ENCODE measurements at places on chromosomes 13 and 19.

- DNase-seq, result peak; percentile 62
These were observed 12.7 kb downstream of the NPAS1 start for GRCh38 chr19:47032171-47032811.

GRCh38 chr13:26880735-26881134, 120.1 kb upstream of the GPR12 start:
- no peak for DNase-seq

DNA sequence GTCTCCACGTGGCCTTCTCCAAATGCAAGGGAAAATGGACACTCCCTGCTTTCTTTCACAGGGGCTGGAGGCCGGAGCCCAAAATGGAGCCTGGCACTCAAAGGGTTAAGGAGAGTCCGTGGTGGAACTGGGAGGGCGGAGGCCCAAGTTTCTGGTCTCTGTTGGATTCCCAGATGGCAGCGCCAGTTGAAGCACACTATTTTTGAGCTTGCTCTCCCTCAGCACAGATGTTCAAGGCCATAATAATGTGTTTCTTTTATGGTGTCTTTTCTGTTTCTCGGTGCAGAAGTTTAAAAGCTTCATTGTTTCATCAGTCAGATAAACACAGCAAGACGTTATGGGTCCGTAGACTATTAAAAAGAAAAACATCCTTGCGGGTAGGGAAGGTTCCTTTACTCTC, 67.6 kb downstream of the TNFRSF19 start:
- no peak for DNase-seq

- DNase-seq, result peak; percentile 15
These were observed 17.9 kb downstream of the SLAIN1 start for GRCh38 chr13:77715233-77715891.

- peak; percentile 81 for DNase-seq
These were observed 18.6 kb downstream of the DEDD2 start for GRCh38 chr19:42198676-42199439.

DNA sequence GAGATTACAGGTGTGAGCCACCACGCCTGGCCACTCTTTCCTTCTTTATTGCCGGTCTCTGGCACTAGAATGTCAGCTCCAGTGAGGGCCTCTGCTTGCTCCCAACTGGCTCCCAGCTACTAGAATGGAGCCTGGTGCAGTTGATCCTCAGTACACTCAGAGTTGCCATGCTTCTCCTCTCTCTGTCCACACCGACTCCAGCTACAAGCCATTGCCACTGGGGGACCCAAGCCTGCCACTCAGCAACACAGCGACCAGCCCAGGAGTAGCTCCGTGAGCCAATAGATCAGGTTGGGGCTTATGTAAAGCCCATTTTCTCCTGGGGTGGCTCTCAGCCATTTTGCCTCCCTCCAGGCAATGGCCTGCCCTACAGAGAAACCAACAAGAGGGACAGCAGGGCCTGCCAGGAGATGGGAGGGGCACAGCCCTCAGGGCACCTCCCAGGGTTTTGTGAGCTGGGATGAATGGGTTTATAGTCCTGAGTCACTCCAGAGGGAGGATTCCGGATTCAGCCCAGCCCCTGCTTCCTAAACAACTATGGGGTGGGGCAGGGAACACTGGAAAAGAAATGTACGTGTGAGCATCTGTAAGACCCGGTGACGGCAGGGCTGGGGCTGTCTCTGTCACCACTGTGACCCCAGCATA, 36.5 kb downstream of the OPA3 start:
- no peak for DNase-seq

DNA sequence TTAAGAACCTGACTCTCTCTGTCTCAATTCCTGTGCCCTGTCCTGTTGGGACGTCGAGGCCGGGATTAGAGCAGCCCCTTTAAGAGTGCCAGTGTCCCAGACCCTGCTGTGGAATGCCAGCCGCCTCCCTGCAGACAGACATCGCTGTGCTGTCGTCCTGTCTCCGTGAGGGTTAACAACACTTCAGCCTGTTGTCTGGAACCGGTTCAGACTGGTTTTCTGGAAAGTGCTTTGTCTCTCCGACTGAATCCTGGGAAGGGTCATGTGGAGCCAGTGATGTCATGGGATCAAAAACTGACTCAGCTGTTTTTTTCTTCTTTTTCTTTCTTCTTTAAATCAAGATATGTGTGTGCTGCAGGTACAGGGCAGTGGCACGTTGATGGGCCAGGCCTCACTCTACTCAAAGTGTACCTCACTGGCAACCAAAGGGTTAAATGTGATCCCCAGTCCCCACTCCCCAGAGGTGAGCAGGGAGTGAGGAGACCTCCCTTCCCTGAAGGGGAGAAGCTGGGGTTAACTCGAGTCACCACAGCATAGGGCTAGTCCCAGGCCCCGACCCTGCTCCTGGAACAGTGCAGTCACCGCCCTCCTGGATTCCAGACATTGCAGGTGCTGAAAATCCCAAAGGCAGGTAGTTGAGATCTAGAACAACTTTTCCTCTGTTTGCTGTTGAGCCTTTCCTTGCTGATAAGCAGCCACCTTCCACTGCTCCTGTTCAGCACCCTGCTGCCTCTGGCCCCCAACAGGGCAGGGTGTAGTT, 50.8 kb downstream of the TSSK6 start:
- DNase-seq, result no peak

DNA sequence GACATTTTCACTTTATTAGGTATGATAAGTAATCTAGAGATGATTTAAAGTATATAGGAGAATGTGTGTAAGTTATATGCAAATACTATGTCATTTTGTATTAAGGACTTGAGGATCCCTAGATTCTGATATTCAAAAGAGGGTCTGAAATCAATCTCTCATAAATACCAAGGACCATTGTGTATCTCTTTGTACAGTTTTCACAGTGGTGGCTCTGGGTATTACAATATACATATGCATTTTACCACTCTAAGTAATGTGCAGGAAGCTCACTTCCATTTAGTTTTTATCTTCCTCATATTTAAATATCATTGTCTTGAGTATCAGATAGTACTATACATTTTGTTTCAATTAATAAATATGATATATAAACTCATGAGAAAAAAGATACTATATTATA, 862.6 kb upstream of the PCDH20 start:
- DNase-seq, result no peak

- DNase-seq, result peak; percentile 91
These were observed 26.5 kb downstream of the MAN2B1 start for GRCh38 chr19:12639901-12640613.

GRCh38 chr19:47343194-47343802, 5.8 kb upstream of the DHX34 start:
- no peak for DNase-seq

GRCh38 chr13:108621462-108621861, 7.9 kb upstream of the MYO16 start:
- no peak for DNase-seq

- no peak for DNase-seq
These were observed 151.7 kb downstream of the LHFPL6 start for GRCh38 chr13:39451301-39451700.

DNA sequence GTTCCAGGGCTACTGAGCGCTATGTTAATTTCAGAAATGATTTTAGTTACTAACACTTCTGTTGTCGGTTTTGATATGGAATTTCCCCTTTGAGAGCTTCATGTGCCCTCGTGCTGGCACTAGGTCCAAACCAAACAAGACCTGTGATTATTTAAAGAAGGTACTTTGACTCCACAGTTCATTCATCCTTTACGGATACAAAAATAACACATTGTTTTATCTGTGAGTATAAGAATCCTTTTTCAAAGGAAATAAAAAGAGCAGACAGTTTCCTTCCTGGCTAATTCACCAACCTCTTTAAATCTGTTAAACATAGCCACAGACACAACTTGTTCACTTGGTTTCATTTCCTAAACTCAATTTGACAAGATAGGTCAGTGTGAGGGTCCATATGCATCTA, 141.2 kb downstream of the FLT1 start:
- no peak for DNase-seq

DNA sequence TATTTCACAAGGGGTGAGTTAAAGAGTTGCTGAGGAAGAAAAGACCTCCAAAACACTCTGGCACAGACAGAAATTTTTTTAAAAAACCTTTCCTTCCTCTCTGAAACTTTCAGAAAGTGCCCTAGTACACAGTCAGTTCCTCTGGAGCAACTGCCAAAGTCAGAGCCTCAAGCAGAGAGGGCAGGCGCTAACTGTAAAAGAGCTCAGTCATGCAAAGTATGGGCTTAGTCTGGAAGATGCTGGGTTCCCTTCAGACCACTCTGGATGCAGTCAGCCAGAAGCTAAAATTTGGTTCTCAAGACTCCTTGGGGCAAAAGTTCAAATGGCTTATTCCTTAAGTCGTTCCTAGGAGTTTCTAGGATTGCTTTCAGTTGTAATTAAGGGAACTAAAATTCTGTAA, 671.6 kb downstream of the PCDH9 start:
- no peak for DNase-seq

DNA sequence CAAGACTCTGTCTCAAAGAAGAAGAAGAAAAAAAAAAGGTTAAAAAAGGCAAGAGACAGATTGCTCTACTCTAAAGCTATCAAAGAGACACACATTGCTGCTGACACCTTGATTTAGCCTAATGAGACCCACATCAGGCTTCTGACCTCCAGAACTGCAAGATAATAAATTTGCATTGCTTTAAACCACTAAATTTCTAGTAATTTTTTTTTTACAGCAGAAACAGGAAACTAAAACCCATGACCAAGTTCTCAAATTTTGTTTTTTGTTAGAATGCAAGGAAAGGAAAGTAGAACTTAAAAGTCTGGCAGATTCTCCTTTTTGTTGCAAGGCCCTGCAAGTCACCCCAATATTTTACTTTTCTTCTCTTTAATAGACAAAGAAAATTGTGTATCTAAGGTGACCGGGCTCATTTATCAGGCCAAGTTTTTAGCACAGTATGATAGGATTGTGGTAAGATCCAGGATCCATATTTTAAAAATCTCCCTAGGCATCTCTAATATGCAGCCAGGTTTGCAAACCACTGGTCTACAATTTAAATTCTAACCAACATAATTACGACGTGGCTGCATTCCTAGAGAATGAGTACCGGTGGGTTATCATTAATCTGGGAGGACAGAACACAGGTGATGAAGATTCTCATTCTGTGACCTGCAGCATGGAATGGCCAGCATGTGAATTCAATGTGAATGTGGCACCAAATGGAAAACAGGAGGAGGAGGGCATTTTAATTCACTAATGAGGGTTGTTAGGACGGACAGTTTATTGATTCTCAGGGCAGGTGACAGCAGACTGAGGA, 56.7 kb upstream of the MED4 start:
- DNase-seq, result no peak

DNA sequence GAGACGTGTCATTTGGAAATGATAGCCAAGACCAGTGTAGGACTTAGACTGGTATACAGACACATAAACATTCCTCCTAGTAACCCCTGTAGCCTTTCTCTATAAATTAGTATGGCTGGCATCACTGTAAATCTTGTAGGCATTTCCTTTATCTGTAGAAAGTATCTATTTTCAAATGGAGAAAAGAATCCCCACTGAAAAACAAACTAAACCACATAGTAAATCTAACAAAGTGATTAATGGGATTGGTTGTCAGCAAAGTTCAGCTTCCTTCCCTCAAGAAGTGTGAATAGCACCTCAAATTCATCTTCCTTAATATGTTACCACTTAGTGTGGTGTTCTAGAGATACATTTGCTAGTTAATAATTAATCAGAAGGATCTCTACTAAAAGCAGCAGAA, 119.4 kb upstream of the NBEA start:
- no peak for DNase-seq

DNA sequence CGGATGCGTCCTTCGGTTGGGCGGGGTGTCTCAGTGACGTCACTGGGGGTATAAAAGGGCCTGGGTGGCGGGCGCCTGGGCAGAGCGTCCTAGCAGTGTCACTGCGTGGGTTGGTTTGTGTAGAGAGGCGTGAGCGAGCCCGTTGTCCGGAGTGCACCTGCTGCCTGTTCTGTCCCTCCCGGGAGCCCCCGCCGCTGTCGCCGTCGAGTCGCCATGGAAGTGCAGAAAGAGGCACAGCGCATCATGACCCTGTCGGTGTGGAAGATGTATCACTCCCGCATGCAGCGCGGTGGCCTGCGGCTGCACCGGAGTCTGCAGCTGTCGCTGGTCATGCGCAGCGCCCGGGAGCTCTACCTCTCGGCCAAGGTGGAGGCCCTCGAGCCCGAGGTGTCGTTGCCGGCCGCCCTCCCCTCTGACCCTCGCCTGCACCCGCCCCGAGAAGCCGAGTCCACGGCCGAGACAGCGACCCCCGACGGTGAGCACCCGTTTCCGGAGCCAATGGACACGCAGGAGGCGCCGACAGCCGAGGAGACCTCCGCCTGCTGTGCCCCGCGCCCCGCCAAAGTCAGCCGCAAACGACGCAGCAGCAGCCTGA, 2.9 kb downstream of the IER2 start:
- DNase-seq, result peak; percentile 99

- no peak for DNase-seq
These were observed 251.7 kb upstream of the IRS2 start for GRCh38 chr13:110037925-110038573.

DNA sequence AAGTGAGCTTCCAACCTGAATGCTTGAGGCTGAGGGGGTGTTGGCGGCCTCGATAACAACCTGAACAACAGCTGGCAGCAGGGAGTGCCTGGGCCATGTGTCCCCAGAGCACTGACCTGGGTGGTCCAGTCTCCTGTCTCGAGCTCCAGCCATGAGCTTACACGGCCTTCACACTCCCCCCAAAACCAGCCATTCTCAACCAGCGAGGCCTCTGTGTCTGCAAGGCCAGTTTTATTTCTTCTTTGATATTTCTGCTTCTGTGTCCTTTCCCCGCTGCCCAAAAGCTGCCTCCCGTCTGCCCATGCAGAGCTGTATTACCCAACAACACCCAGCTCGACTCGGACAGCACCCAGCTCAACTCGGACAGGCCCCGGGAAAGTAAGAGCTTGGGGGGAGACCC, 32.5 kb upstream of the TFDP1 start:
- no peak for DNase-seq

DNA sequence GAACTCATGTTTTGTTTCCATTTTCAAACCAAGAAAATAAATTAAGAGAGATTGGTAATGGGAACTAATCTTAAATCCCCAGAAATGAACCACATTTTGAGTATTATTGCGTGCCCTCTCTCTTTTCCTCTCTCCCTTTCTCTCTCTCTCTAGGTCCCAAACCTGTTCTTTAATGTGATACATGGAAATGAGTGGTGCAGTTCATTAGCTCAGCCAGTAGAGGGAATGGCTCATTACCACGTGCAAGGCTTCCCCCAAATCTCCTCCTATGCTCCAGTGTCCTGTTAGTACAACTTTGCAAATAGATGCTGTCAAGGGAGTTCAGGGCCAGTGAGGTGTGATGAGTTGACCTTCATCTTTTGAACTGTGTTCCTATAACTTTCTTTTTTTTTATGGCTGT, 178.4 kb downstream of the FGF9 start:
- DNase-seq, result peak; percentile 32

GRCh38 chr13:78341032-78341431, 262.3 kb downstream of the POU4F1 start:
- DNase-seq, result no peak

GRCh38 chr13:40186626-40187323, 479.7 kb downstream of the FOXO1 start:
- DNase-seq, result no peak

GRCh38 chr13:74299721-74300120, 165.5 kb upstream of the KLF12 start:
- no peak for DNase-seq
